MCF 10A (cell line): ENCODE measurements at places on chromosomes 7 and 10. TPM values are rescaled to one million over a fixed set of nuclear protein-coding genes. Genes with fewer than 3 reads are reported as not detected.

GRCh38 chr7:84025332-84025927 lies 169.2 kb downstream of the SEMA3A start:
- peak; percentile 59 for DNase-seq

DNA sequence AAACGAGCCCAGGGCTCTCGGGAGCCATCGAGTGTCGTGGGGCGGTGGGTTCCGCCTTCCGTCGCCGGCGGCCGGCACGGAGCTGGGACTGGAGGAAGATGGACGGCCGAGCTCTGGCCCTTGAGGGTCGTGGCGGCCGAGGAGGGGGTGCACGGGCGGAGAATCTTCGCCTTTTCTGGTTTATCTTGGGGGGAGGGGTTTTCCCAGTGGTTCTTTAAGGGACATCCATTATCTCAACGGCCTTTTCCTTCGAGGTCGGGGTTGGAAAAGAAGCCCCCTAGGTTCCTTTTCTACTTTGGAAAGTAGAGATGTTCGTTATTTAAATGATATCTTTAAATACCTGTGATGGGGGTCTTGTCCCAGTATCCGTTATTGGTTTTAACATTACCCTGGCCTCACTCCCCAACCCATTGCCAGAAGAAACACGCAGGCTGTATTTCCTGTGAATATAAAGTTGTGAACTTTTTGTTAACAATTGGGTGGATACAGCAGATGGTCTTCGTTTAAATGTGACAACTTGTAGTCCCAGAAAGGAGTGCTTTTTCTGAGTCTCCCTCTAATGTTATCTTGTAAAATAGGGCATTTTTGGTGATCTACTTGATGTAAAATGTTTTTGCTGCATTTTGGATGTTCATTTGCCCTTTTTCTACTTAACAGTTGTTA lies 765 bp downstream of the CCAR1 start:
- peak; percentile 2 for DNase-seq

GRCh38 chr7:71843676-71844075 lies 568.5 kb downstream of the CALN1 start:
- DNase-seq: no peak

GRCh38 chr10:88793712-88794299 lies 8.7 kb upstream of the LIPM start:
- DNase-seq: peak; percentile 54

The CHST15 gene
- 32.8 and 38.8 TPM in 2 replicates for total RNA-seq

DNA sequence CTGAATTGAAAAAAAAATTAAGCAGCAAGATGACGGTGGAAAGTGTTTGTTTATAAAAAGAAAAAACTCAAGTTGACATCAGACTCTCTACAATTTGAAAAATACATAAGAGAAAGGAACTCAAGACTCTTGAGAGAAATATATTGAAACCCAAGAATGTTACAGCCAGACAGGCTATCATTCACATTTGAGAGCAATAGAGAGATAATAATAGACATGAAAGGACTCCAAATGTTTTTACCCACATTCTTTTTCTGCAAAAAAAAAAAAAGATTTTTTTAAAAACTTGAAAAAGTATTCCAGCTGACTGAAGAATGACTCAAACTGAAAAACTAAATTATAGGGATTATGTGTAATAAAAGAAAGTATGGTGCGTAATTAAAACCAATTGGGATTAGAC lies 532.4 kb downstream of the INHBA start:
- DNase-seq: no peak

The PPP1R3C gene
- 0.30 and 0.47 TPM in 2 replicates for total RNA-seq

- DNase-seq: peak; percentile 84
Measured at GRCh38 chr7:43872406-43873110, 3.2 kb upstream of the MRPS24 start.

The PDGFA gene
- total RNA-seq: 20.1 and 26.6 TPM in 2 replicates

GRCh38 chr7:112452102-112452888 lies 2.0 kb downstream of the IFRD1 start:
- peak; percentile 43 for DNase-seq
